ENCODE measurements at places on chromosomes 4 and X.

DNA sequence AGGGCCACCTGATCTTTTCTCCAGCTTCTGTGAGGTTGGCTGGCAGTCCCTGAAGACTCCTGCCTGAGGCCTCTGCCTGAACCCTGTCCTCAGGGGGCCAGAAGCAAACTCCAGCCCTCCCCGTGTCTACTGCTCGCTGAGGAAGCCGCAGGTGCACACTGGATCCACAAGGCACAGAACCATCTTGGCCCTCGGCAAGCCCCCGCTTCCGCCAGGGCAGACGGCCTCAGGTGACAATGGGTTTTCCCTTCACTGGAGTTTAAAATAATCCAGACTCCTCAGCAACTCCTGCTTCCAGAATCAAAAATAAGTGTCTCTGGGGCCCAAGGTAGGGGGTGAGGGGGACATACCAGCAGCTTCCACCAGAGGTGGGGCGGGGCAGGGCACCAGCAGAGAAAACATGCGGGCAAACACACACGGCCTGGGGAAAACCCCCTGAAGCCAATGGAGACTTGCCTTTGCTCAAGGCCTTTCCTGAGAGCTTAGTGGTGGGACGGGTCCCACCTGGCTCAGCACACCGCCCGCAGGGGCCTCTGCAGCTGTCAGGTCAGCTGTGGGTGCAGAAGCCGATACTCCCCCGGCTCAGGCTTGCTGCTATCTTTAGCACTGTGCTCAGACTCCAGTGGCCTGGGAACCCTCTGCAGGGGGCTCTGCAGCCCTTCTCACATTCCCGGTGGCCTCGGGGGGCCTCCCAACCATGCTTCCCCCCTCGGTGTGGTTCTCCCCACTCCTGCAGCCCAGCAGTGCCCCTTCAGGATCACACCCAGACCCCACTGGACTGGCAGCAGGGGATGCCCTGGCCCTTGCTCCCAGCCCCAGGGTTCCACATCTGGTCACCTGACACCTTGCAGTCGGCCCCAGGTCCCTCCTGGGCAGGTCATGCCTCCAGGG, 1.9 kb downstream of the MYL5 start:
- DNase-seq: no peak

- no peak for DNase-seq
Observed at GRCh38 chr4:77072195-77072753, 3.5 kb downstream of the CCNI start.

- no peak for DNase-seq
Observed at GRCh38 chr4:119041396-119041795, 94.2 kb upstream of the MYOZ2 start.

- DNase-seq: no peak
Observed at GRCh38 chr4:54525602-54526001, 132.2 kb upstream of the KIT start.

- DNase-seq: no peak
Observed at GRCh38 chr4:166301266-166301665, 428.2 kb downstream of the TLL1 start.

DNA sequence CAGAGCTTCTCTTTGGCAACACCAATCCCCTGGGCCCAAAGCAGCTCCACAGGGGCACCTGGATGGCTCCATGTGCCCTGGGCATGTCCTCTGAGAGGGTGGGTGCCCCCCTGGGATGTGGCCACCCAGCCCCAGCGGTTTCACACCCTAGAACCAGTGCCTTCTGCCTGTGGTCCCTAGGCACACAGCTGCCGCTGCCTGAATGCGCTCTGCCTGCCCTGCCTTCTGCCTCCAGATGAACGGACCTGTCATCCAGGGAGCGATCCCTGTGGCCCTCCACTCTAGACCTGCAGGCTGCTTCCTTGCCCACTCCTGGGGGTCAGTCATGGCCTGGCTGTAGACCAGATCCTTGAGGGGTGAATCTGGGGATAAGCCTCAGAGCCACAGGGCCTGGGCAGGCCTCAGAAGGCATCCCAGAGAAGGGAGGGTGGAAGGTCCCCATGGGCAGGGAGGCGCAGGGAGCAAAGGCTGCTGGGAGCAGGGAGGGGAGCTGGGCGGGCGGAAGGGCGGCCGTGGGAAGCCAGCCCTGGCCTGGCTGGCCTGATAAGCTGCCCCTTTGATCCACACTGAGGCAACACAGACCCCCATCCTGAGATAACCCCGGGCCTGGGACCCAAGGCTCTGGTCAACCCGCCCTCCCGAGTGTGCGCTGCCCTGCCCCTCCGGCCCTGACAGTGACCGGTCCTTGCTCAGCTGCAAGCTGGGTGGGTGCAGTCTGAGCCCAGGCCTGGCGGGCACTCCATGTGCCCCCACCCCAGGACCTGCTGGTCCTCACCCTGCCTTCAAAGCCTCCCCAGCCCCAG, 8.1 kb upstream of the FGFR3 start:
- no peak for DNase-seq

- no peak for DNase-seq
Observed at GRCh38 chr4:153728151-153728550, 31.7 kb downstream of the RNF175 start.

DNA sequence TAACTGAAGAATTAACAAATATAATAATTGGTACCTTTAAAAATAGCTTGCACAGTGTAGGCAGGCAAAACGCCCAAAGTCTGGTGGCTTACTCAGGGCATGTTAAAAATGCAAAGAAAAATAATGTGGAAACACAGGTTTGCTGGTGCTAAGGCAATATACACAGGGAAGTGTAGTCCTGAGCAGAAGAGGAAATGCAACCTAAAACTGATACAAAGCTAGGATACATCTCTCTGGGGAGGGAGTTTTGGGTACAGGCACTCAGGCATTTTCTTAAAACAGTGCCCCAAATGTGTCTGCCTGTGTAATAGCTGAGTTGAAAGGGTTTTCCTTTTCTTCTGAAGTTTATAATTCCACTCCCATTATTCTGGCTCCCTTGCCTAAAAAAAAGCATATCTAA, 47.4 kb downstream of the TMPRSS11E start:
- no peak for DNase-seq

- DNase-seq: no peak
Observed at GRCh38 chrX:68878977-68879645, 50.3 kb downstream of the EFNB1 start.

DNA sequence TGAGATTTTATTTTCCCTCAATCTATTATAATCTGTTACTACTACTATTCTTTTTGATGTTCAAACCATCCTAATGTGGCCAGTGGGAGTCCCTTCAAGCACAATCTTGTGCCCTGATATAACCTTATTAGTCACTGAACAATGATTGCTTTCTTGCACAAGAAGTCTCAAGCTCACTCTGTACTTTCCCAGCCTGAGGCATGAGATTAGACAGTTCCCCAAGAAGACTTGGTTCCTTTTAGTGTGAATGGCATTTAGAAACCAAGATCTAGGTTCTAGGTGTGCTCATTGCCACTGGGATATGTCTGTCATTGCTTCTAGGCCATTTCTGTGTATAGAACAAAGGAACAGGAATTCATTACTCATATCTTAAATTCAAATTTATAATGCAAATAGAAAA, 28.0 kb upstream of the RBM41 start:
- DNase-seq: no peak

DNA sequence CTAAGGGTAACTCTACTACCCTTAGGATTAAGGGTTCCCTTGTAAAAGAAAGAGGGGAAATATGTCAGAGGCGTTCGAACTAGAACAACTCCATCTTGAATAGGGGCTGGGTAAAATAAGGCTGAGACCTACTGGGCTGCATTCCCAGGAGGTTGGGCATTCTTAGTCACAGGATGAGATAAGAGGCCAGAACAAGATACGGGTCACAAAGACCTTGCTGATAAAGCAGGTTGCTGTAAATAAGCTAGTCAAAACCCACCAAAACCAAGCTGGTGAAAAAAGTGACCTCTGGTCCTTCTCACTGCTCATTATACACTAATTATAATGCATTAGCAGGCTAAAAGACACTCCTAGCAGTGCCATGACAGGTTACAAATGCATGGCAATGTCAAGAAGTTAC, 922.0 kb downstream of the DMD start:
- no peak for DNase-seq

- no peak for DNase-seq
Observed at GRCh38 chrX:13051529-13052172, 7.2 kb upstream of the FAM9C start.

DNA sequence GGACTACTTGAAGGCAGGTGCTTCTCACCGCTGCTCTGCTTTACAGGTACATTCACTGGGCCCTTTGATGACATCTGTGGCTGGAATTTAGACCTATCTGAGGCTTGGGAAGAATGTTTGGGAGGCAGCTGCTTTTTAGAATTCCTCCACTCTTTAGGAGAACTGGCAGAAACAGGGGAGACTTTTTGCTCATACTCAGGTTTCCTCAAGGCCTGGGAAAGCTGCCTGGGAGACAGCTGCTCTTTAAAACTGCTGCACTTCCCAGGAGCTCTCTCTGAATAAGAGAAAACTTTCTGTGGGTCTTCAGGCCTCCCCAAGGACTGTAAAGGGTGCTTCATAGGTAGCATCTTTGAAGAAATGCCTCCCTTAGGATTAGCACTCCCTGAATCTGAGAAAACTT, 14.3 kb downstream of the CT47C1 start:
- DNase-seq: no peak
